ENCODE measurements at places on chromosomes 12 and 14.

GRCh38 chr12:76726626-76727025 lies 37.3 kb upstream of the ZDHHC17 start:
- no peak for DNase-seq

GRCh38 chr12:24617471-24617870 lies 331.4 kb downstream of the BCAT1 start:
- DNase-seq, result no peak

DNA sequence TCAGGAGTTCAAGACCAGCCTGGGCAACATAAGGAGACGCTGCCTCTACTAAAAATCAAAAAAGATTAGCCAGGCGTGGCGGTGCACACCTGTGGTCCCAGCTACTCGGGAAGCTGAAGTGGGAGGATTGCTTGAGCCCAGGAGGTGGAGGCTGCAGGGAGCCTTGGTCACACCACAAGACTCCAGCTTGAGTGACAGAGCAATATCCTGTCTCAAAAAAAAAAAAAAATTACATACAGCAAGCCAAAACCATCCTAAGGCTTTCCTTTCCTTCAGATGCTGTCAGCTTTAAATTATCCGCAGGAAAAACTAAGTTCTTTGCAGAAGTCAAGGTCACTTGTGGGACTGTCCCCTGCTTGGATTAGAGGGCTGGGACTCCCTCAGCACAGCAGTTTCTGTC lies 1.3 kb downstream of the CS start:
- DNase-seq, result no peak

DNA sequence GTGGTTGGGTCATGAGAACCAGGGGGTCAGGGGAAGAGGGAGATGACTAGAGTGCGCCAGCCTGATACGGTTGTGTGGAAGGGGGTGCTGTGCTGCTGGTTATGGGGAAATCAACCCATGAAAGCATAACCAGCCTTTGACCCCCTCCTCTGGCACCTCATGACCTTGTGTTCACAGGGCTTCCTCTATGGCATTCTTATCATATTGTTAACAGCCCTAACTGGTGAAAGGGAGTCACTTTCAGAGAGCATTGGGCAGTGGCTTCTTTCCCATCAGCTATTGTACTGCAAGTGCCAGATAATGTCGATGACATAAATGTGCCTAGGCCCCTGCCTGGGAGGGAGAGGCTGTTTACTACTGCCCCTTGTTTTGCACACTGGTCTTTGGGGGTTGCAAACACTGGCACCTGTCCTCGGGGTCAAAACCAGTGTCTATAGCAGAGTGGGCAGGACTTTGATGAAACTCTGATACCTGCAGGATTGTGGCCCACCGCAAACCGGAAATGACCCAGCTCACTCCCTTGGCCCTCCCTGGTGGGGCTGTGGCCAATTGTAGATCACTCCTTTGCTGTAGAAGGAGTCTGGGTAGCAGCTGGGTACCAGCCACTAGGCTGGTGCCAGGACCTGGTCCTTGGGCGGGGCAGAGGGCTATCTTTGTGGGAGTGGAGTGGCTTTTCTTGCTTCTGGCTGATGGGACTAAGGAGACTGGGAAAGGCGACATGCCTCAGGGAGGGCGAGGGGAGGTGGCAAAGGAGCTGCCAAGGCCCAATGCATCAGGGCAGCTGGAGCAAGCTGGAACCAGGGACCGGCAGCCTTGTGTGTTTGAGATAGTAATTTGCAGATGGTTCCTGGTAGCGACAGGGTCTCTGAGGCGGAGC lies 634 bp upstream of the TMEM63C start:
- no peak for DNase-seq

- DNase-seq, result peak; percentile 52
Observed at GRCh38 chr12:124484526-124484953, 82.9 kb downstream of the NCOR2 start.

DNA sequence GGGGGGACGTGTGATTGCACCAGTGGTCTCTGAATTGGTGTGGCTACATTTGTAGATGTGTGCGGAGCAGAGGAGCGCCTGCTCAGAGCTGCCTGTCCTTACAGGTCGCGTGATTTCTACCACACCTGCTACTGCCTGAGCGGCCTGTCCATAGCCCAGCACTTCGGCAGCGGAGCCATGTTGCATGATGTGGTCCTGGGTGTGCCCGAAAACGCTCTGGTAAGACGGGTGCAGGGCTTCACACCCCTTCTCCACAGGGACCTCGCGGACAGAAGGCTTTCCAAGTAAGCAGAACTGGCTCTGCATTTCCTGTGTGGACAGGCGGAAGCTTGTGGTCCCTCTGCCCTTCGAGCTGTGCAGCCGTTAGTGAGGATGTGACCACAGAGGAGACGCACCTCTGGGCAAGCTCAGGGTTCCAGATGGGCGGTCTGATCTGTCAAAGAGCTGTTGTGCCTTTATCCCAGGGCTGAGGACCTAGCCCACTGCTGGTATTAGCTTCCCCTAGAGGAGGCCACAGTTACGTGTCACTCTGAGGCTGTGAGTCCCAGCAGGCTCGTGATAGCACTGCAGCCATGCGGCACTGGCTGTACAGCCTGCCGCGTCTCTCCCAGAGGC lies 47.7 kb downstream of the MAX start:
- DNase-seq, result no peak

GRCh38 chr12:15289192-15289591 lies 33.1 kb upstream of the PTPRO start:
- DNase-seq, result peak; percentile 17

GRCh38 chr12:109435428-109436187 lies 41.5 kb downstream of the KCTD10 start:
- no peak for DNase-seq

DNA sequence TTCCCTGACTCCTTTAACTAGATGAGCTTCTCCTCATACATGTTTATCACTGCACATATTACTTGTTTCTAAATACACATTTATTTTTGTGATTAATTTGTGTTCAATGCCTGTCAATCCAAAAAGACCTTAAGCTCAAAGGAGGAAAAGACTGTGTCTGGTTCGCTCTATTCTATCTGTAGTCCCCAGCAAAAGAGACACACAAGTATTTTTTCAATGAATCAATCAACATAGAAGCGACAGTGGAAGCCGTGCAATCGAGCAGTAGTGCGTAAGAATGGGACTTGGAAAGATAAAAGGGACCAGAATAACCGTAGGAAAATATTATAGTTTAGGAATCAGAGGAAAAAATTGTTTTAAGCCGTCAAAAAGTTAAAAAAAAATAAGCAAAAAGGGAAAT lies 951 bp downstream of the WDHD1 start:
- no peak for DNase-seq

DNA sequence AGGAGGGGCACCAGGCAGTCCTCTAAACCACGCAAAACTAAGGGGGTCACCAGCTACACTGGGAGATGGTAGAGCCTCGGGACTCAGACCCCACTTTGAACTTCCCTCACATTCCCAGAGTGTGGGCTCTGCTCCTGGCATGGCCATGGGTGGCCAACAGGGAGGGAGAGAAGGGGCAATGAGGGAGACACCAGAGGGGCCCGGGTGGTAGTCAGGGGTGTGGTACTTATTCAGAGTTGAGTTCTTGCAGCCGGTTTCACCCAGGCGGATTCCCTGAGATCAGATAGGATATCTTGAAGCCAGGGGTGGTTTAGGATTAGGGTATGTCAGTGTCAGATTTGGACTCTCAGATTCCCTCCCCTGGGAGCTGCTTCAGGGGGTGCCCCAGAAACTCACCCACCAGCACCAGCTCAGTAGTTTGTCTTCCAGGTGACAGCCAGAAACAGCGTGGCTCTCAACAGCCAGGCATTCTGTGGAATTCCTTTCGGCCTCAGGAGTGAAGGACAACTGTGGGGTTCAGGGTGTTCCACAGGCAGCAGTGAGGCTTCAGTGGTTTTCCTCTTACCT lies 56.0 kb downstream of the ELK3 start:
- DNase-seq, result no peak

GRCh38 chr14:102924632-102925588 lies 2.4 kb downstream of the AMN start:
- DNase-seq, result no peak

GRCh38 chr12:97162173-97162572 lies 255.1 kb downstream of the NEDD1 start:
- no peak for DNase-seq

- no peak for DNase-seq
Observed at GRCh38 chr12:47527816-47528215, 178.0 kb downstream of the RPAP3 start.

DNA sequence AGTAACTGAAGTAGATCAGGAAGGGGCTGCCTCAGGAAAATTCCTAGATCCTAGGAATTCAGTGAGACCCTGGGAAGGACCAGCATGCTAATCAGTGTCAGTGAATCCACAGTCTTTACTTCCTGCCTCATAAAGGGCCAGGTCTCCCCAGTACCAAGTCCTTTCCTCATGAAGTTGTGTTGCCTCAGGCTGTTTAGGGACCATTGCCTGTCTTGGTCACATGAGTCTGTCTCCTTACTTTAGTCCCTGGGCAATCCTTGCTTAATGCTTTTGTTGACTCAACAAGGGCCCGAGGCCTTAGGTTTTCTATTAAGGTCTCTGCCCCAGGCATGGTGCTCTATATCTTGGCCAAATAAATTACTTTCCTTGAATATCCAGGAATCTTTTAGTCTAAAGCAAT lies 16.1 kb upstream of the ATF1 start:
- DNase-seq, result no peak

- no peak for DNase-seq
Observed at GRCh38 chr12:124802361-124802760, 61.3 kb downstream of the SCARB1 start.

GRCh38 chr12:79033788-79034187 lies 169.2 kb downstream of the SYT1 start:
- DNase-seq, result no peak

DNA sequence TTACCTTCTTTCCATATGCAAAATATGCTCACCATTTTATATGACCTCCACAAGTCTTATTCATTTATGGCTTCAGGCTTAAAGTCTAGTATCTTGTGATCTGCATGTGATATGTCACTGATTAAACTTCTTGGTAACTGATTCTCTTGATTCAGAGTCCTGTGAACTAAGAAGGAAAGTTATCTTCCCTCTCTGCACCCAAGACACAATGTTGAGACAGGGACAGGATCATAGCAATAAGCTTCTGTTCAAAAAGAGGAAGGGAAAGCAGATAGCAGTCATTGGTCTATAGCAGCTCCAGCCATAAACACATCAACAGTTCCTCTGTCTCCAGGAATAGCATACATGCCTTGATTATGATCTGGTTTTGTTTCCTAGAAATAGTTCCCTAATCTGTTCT lies 103.1 kb downstream of the UNC79 start:
- peak; percentile 42 for DNase-seq

- peak; percentile 75 for DNase-seq
Observed at GRCh38 chr12:9742661-9743060, 9.8 kb upstream of the CLECL1 start.

GRCh38 chr14:80602946-80603345 lies 338.6 kb downstream of the CEP128 start:
- no peak for DNase-seq

DNA sequence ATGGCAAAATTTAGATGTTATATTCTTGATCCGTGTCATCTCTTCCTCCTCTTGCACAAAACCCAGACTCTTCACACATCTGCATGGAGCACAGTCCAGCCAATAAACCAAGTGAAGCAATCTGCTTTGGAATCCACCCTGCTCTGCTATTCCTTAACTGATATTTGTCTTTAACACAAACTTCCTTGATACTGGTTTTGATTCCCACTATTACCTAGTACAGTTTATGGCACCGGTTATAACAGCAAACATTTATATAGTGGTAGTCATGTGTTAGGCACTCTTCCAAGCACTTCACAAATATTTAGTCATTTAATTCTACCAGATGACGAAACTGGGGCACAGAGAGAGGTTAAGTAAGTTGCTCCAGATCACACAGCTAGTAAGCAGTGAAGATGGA lies 12.5 kb downstream of the STYK1 start:
- no peak for DNase-seq

DNA sequence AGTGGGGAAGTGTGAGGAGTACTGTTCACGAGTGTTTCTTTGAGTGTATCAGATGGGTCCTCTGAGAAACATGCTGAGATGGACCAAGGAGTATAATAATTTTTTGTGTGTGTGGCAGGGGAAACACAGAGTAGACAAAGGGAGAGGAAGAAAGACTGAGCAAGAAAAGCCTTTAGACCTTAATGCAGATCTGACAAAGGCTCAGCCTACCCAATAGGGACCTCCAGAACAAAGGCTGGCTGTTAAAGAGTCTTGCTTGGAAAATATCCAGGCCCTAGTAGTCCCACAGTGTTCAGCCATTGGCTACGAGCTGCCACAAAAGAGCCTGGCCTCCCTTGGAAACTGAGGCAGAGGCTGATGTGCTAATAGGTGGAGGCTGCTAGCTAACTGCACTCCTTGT lies 13.5 kb downstream of the COQ5 start:
- DNase-seq, result no peak

DNA sequence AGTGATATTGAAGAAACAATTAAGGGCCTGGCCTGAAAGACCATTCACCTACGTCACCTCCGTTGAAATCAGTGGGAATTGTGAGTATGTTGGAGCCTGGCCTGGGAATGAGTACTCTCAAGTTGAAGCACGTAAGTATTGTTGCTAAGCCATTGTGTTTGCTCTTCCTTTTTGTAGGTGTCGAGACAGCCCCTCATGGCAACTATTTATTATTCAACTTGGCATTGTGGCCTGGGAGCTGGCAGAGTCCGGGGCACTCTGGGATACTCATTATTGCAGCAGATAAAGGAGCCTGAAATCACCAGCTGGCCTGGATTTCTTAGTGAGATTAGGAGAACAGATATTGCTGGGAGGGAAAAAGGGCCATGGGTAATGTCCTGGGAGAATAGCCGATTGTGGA lies 147.4 kb downstream of the C12orf75 start:
- no peak for DNase-seq

- DNase-seq, result no peak
Observed at GRCh38 chr14:64012003-64012402, 159.2 kb downstream of the SYNE2 start.

DNA sequence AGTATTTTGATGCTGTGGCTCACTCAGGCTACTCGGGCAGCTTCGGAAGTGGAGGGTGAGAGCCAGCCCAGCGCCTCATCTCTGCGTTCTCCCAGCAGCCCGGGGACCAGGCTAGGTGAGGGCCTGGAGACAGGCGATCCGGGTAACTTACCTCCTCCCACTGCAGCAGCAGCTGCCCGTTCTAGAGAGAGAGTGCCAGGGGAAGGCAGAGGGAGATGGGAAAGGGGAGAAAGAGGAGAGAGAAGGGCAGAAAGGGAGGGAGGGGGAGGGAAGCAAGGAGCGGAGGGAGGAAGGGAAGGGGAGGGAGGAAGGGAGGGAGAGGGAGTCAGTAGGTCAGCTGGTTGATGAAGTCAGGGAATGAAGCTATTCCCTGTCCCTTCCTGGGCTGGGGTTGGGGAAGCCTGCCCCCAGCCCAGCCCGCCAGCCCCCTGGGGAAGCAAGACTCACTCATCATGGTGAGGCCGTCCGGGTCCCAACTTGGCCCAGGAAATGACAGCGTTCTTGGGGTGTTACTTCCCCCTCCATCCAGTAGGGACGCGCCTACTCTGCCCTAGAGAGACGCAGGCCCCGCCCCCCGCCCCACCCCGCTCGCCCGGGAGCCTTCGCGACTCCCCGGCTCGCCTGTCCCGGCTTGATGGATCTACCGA lies at the start of gene IFI27L2:
IFI27L2 (minus strand) TSS at position 494 of the 647 bp plus-strand sequence; CDS start at position 454, 40 bp downstream.
- peak; percentile 80 for DNase-seq
